ENCODE measurements at places on chromosomes 12 and 14.

- DNase-seq, result no peak
Observed at GRCh38 chr12:17588968-17589367, 501.0 kb downstream of the RERGL start.

GRCh38 chr12:121990692-121991603 is 30.7 kb upstream of the BCL7A start:
- DNase-seq, result no peak

- no peak for DNase-seq
Observed at GRCh38 chr12:31783556-31783955, 54.7 kb upstream of the AMN1 start.

GRCh38 chr14:103688906-103689902 is 26.0 kb downstream of the XRCC3 start:
- DNase-seq, result no peak

DNA sequence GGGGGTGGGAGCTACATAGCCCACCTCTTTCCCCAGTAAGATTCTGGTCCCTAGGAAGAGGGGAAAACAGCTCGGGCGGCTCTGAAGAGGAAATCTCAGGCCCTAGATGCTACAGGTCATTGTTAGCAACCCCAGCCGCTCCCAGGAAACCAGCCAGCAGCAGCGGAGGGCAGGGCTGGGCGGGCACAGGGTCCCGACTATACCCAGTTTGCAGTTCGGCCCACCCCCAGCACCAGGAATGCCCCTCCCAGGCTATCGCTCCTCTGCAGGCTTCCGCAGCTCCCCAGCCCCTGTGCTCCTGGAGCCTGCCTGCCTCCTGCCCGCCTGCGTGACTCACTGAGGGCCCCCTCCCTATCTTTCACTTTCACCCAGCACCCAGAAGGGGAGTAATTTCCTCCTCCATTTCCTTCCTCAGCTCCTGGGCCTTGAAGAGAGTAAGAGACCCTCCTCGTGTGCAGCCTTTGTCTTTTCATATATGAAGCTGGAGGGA is 27.2 kb upstream of the PNMA1 start:
- no peak for DNase-seq

DNA sequence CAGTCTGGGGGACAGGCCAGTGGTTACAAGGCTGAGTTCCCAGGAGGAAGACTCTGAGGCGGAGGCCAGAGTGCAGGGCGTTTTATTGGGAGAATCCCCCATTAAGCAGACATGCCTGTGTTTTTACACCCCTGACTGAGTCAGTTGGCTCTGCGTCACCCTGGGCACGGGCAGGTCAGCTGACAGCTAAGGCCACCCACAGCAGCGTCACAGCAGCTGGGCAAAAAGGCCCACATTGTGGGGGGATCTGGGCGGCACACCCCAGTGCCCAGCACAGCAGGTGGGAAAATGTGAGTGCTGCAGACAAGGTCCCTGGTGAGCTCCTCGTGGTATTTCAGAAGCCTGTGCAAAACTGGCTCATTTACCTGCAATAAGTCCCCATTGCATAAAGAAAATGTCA is 184.7 kb downstream of the AACS start:
- DNase-seq, result no peak
